ENCODE measurements at places on chromosomes 6 and 20.

DNA sequence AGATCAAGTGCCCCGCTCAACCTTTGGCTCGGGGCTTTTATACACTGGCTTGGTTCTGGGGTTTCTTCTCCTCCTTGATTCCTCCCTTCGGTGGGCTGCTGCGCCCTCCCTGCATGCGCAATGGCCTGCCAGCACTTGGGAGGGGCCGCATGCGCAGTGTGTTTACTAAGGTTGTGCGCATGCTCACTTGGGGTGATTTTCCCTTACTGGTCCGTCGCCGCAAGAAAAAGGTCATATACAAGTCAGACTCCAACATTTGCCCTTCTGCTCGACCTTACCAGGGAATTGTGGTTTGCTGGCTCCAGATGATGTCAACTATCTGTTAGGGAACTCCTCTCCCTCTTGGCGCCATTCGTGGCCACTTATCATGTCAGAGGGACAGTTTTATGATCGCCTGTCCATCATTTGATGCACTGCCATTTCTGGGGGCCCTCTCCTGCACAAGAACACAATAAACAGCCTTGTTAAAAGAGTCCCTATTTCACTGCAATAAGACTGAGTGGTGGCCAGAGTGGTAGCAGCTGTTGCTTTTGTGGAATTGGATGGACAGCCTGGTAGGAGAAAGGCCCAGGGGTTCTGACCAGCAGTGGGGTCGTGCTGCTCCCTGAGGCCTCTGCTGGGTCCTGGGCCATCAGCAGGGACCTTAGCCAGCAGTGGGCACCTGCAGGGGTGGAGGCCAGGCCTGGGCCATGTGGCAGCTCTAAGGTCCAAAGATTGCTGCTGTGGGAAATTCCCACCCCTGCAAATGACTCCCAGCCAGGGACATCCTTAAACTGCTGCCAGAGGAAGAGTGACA, 2.8 kb upstream of the LBP start:
- DNase-seq, result no peak

GRCh38 chr6:155171109-155171746, 92.6 kb upstream of the CLDN20 start:
- peak; percentile 92 for DNase-seq

DNA sequence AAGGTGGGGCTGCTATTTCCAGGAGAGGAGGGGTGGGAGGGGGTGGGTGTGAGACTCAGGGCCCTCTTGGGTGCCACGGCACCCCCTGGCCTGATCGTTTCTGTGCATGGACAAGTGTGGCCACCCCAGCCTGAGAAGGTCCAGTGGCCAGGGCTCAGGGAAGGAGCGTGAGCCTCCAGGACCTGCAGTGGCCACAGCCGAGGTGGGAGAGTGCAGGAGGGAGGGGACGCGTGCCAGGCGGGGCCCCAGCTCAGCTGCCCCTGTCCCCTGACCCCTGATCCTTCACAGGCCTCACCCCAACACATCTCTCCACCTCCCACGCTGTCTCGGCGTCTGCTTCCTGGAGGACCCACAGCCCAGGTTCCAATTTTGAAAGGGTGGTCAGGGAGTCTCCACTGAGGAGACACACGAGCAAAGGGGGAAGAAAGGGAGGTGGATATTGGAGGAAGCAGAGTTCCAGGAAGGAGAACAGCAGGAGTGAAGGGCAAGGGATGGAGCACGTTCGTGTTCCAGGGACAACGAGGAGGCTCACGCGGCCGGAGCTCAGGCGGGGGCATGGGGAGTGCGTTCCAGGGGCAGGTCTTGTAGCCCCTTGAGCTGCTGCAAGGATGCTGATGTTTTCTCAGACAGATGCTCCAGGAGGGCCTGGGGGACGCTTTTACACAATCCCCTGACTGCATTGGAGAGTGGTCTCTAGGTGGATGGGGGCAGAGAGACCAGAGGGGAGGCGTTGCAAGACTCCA, 4.2 kb upstream of the HRH3 start:
- DNase-seq, result no peak

DNA sequence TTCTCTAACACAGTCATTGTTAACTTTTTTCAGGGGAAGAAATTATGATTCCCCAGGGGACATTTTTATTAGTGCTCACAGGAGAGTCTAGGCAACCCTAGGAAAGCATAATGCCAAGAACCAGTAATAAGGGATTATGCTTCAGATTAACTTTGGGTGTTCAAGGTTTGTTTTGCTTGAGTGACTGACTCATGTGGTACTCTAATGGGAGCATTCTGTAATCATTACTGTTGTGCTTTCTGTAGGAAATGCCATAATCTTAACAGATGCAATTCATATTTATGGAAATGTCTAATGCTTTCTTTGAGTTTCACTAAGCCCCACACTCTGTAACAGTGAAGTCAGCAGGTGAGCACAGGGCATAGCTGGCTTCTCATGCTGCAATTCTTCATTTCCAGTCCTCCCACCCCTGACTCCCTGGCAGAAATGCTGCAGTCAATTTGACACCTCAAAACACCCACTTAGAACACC, 263.4 kb upstream of the MAN1A1 start:
- DNase-seq, result no peak

GRCh38 chr20:60976913-60977312, 275.1 kb upstream of the CDH4 start:
- DNase-seq, result no peak

- no peak for DNase-seq
Observed at GRCh38 chr20:44552950-44553908, 29.1 kb upstream of the PKIG start.

DNA sequence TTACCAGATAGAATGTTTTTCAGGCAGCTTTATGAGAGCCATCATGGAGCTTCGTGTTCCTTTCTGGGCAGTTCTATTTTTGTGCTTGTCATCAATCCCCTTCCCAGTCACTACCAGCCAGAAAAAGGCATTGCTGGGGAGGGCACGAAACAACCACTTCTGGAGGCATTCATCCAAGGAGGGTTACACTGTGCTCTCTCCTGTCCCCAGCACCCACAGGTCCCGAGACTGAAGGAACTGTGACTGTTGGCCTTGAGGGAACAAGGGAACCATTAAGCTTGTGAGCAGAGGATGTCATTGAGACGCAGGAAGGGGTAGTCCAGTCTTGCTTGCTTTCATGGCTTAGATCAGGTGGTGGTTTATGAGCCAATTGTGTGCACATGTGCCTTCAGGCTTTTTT, 20.1 kb upstream of the ENPP5 start:
- DNase-seq, result no peak

- no peak for DNase-seq
Observed at GRCh38 chr20:1618479-1618878, 1.3 kb downstream of the SIRPB1 start.

- no peak for DNase-seq
Observed at GRCh38 chr6:129340983-129341382, 369.0 kb downstream of the ARHGAP18 start.

- DNase-seq, result no peak
Observed at GRCh38 chr6:40671001-40671693, 84.0 kb upstream of the LRFN2 start.

DNA sequence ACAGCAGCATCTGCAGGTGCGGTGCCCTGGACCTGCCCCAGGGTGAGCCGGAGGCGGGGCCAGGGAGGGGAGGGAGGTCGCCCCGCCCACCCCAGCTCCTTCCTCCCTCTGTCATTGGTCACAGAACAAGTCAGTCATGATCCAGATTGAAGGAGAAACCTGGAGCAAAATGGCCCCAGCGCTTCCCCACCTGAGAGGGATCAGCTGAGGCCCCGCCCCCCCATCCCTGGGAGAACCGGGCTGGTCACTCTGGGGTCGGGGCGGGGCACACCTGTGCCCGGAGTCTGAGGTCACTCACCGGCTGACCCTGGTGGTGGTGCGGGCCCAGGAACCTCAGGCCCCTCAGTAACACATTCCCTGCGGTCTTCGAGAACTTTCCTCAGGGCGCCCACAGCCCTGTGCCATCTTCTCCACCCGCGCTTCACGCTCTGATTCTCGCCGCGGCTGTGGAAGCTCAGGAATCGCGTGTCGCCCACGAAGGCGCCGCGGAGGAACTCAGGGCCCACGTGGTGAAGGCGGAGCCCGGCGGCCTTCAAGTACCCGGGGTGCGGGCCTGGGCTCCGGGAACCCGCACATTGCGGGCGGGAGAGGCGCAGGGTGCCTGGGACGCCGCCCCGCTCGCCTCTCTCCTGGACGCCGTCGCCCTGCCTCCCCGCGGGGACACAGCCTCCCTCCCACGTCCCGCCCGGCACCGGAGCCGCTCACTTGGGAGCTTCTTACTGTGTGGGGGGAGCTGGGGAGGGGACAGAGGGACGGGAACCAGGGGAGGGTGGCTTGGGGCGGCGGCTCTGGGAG, 36.4 kb upstream of the HLA-C start:
- peak; percentile 52 for DNase-seq

DNA sequence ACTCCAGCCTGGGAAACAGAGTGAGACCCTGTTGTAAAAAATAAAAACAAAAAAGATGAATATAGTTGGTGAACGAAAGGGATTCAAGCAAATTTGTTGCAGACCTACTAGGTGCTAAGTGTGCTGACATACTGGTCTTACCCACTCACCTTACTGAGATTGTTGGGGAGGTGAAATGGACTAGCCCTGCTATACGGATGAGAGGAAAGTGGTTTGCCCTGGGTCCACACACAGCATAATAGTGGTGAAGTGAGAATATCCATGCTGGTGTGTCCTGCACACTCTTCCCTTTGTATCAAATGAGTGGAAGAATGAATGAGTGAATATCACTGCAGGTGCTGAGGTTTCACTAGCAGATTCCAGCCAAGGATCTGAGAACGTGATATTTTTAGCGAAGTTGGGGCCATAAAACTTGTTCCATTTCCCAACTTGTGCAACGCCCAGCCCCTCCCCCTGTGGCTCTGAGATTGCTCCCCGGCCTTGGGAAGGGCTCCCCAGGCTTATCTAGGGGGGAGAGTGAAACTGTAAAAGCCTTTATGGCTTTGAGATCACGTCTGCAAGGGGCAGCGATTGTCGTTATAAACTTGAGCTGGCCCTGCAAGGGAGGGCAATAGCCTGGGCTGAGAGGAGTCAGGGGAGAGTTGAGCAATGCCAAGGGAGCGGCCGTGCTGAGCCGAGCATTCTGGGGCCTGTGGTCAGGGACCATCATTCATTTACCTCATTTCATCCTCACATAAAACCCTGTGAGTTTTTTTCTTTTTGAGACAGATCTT, 33.2 kb upstream of the TTPAL start:
- DNase-seq, result no peak

GRCh38 chr6:69379518-69379917, 417.3 kb downstream of the LMBRD1 start:
- no peak for DNase-seq

DNA sequence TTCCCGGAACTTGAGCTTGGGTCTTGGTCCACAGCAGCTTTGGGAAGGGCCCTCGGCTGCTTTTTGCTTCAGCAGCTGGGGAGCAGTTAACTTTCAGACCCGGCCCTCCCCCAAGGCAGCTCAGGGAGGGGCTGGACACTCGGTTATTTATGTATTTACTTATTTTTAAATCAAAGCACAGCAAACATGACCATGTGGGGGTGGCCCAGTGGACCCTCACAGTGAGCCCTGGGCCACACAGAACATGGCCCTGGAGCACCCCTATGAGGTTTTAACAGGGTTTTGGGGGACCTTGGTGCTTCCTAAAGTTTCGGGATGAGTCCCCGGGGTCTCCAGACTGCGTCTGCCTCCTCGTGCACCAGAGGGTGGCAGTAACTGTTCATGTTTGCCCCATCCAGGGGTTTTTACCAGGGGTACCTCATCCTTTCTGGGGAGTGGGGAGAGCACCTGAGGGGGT, 26.6 kb upstream of the NPBWR2 start:
- no peak for DNase-seq

GRCh38 chr6:75158176-75158575, 47.7 kb downstream of the COL12A1 start:
- DNase-seq, result no peak

GRCh38 chr20:36310215-36310981, 4.3 kb downstream of the DLGAP4 start:
- no peak for DNase-seq

- no peak for DNase-seq
Observed at GRCh38 chr20:21384308-21384892, 12.9 kb downstream of the NKX2-4 start.

GRCh38 chr6:2749969-2750600, 637 bp downstream of the MYLK4 start:
- DNase-seq, result peak; percentile 51

DNA sequence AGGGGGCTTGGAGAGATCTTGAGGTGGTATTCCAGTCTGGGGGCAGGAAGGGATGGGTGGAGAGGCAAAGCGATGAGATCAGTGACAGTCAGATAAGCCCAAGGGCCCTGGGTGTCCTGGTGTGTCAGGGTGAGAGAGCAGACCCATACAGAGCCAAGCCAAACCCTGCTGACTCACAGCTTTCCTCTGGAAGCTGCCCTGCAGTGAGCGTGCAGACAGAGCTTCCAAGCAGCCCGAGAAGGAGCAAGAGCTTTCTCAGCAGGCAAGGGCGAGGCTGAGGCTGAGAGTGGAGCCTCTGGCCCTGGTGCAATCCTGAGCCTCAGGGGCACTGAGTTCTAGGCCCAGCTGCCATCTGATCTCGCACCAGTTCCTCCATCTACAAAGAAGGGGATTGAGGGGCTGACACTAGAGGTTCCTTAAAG, 91.1 kb upstream of the HIVEP1 start:
- no peak for DNase-seq

DNA sequence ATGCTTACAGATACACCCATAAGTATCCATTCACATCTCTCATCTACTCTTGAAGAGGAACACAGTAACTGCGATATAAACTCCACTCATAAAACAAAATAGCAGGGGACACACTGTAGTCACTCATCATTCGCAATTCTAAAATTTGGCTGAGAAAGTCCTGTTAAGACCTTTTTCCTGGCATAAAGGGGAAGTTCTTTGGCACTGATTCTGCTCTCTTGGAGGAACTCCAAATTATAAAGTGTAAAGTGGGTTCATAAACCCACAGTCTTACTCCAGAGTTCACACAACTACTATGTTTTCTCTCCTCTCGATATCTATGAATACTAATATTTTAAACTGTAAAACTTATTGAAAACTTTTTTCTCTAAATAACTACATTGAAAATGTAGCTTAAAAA, 80.6 kb downstream of the ADGB start:
- no peak for DNase-seq

DNA sequence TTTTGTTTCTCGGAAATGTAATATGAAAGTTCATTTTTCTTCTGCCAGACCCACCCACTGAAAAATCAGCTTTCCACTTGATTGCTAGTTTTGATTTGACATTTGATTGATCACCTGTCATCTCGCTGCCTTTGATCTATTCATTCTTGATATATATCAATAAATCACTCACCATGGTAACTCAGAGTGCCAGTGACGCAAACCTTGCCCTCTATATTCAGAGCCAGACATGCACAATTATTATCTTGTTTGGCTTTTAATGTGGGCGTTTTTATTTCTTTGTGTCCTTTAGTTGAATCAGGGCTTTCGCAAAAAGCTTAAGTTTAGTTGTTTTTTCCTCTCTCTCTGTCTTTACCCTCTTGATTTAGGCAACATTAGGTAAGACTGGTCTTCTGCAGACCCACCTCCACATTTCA, 2.0 kb downstream of the TSHZ2 start:
- peak; percentile 25 for DNase-seq

GRCh38 chr6:12585497-12585958, 131.0 kb upstream of the PHACTR1 start:
- DNase-seq, result no peak

- DNase-seq, result no peak
Observed at GRCh38 chr6:113907102-113907815, 50.1 kb downstream of the MARCKS start.

GRCh38 chr6:2179950-2180349, 65.5 kb downstream of the GMDS start:
- no peak for DNase-seq

GRCh38 chr6:89951574-89952104, 57.4 kb downstream of the GJA10 start:
- no peak for DNase-seq

GRCh38 chr6:169669889-169670288, 31.9 kb downstream of the WDR27 start:
- no peak for DNase-seq

- DNase-seq, result no peak
Observed at GRCh38 chr6:69802995-69803394, 6.2 kb upstream of the LMBRD1 start.
